ENCODE measurements at places on chromosomes 11 and 22.

DNA sequence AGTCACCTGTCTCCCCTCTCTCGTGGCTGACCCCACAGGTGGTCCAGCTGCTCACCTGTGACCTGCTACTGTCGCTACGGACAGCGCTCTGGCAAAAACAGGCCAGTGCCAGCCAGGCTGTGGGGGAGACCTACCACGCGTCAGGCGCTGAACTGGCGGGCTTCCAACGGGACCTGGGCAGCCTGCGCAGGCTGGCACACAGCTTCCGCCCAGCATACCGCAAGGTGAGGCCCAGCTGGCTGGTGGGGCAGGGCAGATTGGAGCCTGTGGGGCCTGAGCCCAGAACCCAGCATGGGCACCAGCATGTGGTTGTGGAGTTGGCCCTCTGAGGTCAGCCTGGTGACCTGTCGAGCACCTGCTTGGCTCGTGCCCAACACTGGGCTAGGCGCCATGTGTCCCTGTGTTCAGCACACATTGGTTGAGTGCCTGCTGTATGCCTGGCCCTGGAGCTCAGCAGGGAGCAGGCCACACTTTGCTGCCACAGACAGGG is 11.9 kb downstream of the SHISA8 start:
- no peak for DNase-seq

- DNase-seq: no peak
Measured at GRCh38 chr11:31337806-31338205, 31.7 kb downstream of the DCDC1 start.

GRCh38 chr11:80726236-80726635 is 1285.4 kb upstream of the TENM4 start:
- DNase-seq: no peak

DNA sequence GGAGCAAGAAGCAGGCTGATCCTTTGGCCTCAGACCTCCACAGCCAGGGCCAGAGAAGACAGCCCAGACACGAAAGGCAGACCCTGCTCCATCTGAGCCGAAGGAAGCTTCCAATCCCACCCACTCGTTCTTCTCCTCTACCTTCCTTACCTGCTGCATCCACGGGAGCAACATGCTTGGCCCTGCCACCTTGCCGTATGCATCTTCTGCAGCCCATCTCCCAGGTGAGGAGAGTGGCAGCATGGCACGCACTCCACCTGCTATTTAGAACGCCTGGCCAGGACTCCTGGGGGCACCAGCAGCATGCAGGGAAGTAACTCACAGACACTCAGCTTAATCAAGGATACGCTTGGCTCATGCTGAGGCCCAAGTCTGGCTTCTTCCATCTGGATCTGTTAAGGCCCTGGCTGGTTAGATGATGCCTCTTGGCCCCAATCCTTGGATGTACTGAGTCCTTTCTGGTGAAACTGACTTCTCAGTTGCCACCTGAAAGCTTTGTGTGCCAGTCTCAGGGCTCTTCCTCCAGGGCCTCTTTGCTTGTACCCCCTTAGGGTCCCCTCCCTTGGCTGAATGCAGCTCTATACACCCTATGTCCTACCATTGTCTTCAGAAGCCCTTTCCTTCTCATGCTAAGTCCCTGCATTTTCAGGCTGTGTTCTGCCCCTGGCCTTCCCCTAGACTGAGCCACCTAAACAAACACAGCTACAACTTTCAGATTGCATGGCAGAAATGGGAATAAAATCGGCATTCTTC is 604.9 kb downstream of the BUD13 start:
- DNase-seq: no peak

DNA sequence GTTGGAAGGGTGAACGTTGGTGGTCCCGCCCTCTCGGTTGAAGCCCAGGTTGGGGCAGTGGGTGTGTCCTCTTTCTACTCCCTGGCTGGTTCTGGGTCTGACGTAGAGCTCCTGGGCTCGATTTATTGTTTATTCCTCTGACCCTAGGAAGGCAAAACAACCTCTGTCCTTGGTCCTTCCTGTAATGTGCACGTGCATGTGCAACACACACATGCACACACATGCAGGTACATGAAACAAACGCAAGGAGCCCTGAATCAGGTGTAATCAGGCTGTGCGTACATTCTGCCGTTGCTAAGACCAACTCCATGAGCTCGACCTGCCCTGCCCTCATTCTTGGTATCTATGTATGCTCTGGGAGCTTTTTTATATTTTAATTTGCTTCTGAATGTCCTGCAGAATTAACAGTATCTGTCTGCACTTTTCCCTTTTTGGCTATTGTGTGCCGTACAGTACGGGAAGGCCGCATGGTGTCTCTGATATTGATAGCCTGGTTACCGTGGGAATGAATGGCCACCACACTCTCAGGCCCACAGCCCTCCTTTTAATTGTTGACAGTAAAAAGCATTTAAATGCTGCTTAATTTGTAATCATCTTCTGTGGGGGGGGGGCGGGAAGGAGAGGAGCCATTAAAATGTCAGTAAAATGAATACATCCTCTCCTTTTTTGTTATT is 66.0 kb upstream of the NNMT start:
- no peak for DNase-seq

GRCh38 chr22:35589071-35589755 is 27.9 kb downstream of the MB start:
- DNase-seq: no peak

GRCh38 chr11:2885017-2885677 is 428 bp downstream of the CDKN1C start:
- DNase-seq: no peak

- DNase-seq: no peak
Measured at GRCh38 chr11:66443602-66444001, 5.0 kb upstream of the MRPL11 start.

- DNase-seq: no peak
Measured at GRCh38 chr11:118892964-118893363, 9.3 kb downstream of the CXCR5 start.

GRCh38 chr11:64281957-64282770 is 2.3 kb downstream of the BAD start:
- no peak for DNase-seq

DNA sequence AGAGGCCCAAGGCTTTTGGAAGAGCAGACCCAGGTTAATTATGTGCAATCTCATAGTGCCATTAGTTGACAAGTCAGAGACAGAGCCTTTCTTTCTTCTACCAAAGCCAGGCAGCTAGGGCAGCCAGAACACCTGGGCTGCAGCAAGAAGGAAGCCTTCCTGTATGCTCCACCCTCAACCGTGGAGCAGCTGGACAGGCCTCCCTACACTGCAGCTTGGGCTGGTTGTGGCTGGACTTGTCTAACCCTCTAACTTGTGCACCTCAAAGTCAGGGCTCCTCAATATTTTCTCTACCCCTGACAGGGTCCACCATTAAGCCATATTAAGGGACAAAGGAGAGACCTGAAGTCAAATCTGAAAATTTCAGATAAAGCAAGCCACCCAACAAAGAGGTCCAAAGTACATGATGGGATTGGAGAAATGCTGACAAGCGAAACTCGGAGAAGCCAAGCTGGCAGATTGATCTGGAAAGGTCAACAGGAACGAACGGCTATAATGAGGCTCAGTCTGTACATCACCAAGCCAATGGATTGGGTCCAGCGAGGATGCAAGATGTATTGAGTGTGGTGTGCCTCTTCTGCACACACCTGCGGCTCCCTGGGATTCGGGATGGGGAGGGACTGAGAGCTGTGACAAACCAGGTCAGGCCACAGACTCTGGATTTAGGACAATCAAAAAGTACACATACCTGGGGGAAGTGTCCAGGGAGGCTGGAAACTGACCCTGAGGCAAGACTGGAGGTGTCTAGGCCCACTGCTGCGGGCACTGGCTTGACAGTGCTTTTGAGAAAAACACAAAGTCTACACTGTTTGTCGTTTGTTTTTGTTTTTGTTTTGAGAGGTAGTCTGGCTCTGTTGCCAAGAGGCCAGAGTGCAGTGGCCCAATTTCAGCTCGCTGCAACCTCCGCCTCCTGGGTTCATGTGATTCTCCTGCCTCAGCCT is 11.7 kb upstream of the SLC43A3 start:
- DNase-seq: no peak

All from activated CD4-positive, alpha-beta T cell treated with anti-CD3 and anti-CD28 coated beads, Interleukin-2, Interleukin-4, amounts not matched to agents 100 ng/mL and 50 ng/mL, durations not matched to agents 16 hours and 8 hours (primary cell).